CD14-positive monocyte (primary cell): ENCODE measurements at places on chromosomes 7 and 10. TPM values are rescaled to one million over a fixed set of nuclear protein-coding genes. Genes with fewer than 3 reads are reported as not detected.

DNA sequence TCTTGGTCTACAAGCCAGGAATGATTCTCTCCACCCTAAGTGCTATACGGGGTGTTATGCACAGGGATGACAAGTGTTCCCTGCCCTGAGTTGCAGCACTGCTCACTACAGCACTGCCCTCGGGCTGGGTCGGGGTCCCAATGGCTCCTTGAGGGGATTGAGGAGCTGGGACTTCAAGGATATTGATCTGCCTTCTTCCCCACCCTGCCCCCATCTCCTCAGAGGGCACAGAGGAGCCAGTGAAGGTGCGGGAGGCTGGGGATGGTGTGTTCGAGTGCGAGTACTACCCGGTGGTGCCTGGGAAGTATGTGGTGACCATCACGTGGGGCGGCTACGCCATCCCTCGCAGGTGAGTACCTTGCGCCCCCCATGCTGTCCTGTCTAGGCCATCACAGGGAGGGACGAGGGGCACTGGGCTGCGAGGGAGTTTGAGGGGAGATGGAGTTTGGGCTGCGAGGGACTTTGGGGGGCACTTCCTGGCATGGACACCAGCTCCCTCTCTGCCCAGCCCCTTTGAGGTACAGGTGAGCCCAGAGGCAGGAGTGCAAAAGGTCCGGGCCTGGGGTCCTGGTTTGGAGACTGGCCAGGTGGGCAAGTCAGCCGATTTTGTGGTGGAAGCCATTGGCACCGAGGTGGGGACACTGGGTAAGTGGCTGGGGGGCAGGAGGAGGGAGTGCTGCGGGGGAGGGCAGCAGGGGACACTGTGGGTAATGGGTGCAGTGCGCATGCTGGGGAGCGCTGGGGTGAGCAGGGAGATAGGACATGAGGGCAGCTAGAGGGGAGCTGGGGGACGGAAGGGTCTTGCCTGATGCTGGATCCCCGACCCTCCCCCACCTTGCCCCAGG, 10.3 kb downstream of the FLNC start:
- no peaks in the 10 kb centered on the region for H3K36me3 ChIP-seq
- no peaks in the 10 kb centered on the region for H3K4me1 ChIP-seq
- H3K27ac ChIP-seq, result no peak overlapping the region
- no peaks in the 10 kb centered on the region for H3K27me3 ChIP-seq
- DNase-seq, result no peak

GRCh38 chr7:152956006-152956405, 196.5 kb downstream of the ACTR3B start:
- H3K4me1 ChIP-seq, result no peaks in the 10 kb centered on the region
- no peak for DNase-seq
- no peak overlapping the region for H3K27ac ChIP-seq
- H3K27me3 ChIP-seq, result no peaks in the 10 kb centered on the region

The MYOZ1 gene
- polyA plus RNA-seq, result not detected in 2 replicates

The LEP gene
- 0.12 TPM for polyA plus RNA-seq

- DNase-seq, result no peak
- no peaks in the 10 kb centered on the region for H3K36me3 ChIP-seq
- H3K27me3 ChIP-seq, result no peaks in the 10 kb centered on the region
- H3K4me3 ChIP-seq, result no peak overlapping the region
- no peaks in the 10 kb centered on the region for H3K4me1 ChIP-seq
These were observed 118.9 kb upstream of the NRP1 start for GRCh38 chr10:33453081-33454025.

DNA sequence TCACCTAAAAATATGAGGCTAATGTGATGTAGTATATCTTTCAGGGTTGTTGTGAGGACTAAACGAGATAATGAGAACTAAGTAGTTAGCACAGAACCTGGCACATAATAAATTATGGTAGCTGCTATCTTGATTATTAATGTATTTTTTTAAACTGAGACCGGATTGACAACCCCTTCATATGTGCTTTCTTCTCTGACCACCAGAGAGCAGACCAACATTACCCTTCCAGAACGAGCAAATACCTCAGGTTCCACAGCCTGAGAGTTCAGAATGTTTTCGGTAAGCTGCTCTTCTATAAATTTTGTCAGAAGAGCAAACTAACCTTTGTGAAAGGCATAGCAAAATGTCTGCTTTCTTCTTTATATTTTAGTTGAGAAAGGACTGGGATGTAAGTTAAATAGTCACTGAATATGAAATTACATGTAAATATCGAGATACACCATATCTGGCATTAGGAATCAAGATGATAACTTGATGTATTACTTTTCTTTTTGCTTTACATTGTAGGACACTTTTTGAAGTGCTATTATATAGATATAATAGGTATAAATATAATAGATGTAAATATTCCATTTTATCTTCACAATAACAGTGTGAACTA, 13.6 kb upstream of the BPGM start:
- no peaks in the 10 kb centered on the region for H3K36me3 ChIP-seq
- DNase-seq, result no peak
- no peak overlapping the region for H3K4me3 ChIP-seq
- no peaks in the 10 kb centered on the region for H3K27me3 ChIP-seq

The SPAM1 gene
- polyA plus RNA-seq, result not detected

- no peak overlapping the region for H3K27ac ChIP-seq
- H3K4me1 ChIP-seq, result no peaks in the 10 kb centered on the region
- no peak for DNase-seq
- H3K4me3 ChIP-seq, result no peak overlapping the region
- H3K36me3 ChIP-seq, result no peaks in the 10 kb centered on the region
These were observed 6.2 kb downstream of the SEC61A2 start for GRCh38 chr10:12135631-12136030.

DNA sequence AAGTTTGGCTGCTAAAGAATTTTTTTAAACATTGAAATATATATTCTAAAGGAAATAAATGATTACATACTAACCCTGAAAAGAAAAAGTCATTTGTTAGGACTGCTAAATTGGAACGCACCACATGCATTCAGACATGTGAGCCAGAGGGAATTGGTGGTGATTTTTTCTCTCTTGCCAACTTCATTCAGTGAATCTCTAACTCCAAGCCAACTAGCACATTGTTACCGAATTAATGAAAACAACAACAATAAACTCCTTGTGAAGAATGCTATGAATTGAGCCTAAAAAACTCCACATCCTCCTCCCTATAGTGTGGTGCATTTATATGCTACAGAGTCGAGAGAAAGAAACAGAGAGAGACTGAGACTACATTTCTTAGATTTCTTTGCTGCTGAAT, 135.5 kb upstream of the CACNA2D1 start:
- no peak for DNase-seq
- H3K27me3 ChIP-seq, result no peaks in the 10 kb centered on the region
- no peaks in the 10 kb centered on the region for H3K36me3 ChIP-seq
- H3K4me1 ChIP-seq, result no peaks in the 10 kb centered on the region
- no peak overlapping the region for H3K27ac ChIP-seq
